ENCODE measurements at places on chromosomes 5 and 9.

DNA sequence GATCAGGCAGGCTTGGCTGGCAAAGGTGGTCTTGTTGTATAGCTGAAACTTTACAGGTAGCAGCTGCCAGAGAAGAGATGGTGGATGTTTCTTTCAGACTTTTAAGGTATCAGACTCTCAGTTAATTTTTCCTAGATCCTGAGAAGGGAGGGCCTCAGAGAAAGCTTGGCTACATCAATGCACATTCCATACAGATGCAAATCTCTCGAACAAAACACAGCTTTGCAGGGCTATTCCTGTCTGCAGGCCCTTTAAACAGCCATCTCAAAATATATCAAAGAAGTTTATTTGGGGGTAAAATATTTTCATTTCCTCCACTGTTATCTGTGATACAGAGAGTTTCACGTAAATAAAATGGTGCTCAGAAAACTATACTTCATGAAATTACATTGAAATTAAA lies 1584.4 kb downstream of the EFNA5 start:
- DNase-seq, result no peak

GRCh38 chr5:178474562-178475184 lies 115.5 kb downstream of the COL23A1 start:
- no peak for DNase-seq

DNA sequence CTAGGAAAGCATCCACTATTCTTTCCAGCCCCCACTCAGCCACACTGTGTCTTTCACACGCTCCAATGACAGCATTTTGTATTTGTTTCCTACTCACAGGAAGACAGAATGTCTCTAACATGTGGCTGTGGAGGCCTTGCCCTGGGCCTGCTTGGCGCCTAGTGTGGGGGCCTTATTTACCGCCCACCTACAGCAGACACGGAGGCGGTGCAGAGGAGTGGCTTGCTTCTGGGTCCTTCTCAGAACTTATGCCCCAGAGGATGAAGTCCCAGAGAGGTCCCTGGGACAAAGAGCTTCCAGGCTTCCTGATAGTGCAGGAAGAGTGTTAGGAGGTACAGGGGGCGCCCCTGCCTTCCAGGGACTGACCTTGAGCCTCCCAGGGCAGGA lies 8.5 kb upstream of the MRNIP start:
- DNase-seq, result no peak

DNA sequence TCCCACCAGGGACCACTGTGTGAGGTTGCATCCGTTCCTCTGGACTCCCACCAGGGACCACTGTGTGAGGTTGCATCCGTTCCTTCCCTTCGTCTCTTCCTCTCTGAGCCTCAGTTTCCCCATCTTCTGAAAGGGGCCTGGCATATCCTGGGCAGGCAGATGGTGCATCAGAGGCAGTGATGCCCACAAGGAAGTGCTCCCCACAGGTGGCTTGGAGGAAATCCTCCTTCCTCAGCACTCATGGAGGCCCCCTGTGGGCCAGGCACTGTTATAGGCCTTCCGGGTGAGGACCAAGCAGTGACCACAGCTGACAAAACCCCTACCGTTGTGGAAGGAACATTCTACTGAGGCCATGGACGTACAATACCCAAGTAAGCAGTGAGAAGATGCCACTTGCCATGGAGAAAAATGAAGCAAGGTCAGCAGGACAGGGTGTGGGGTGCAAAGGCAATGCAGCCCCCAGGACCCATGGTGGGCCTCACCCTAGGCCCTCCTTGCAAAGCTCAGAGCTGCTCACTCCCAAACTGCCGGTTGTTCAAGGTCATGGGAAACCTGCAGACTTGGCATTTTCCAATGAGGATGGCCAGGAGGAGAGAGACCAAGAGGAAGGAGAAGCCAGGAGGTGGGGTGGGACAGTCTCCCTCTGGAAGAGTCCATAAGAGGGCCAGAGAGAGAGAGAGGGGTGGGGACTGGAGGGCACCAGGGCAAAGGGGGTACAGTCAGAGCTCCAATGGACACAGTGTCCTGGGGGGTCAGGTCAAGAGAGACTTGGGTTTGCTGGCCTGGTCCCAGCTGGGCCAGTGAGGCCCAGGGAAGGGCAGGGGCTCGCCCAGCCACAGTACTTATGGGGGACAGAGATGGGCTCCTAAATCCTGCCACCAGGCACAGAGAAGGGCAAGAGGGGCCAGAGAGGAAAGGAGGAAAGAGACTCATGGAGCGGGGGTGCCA lies 51.1 kb downstream of the C9orf50 start:
- no peak for DNase-seq

GRCh38 chr5:126360467-126360866 lies 62.7 kb upstream of the GRAMD2B start:
- DNase-seq, result no peak
